ENCODE measurements at places on chromosomes 7 and 10. TPM values are rescaled to one million over a fixed set of nuclear protein-coding genes. Genes with fewer than 3 reads are reported as not detected.

Gene CLRN3
- not detected for total RNA-seq

Gene GIMAP6
- total RNA-seq, result 68.8 TPM

Gene PRPS1L1
- not detected for total RNA-seq

Gene SAP25
- total RNA-seq, result 8.4 TPM

Gene FRMD4A
- 60.1 TPM for total RNA-seq

Gene OR2A7
- 3.8 TPM for total RNA-seq

Gene AGAP9
- total RNA-seq, result 11.6 TPM

Gene CC2D2B
- total RNA-seq, result not detected

Gene MYO1G
- total RNA-seq, result 1.5 TPM

Gene NPY
- not detected for total RNA-seq

Gene CFAP69
- 51.1 TPM for total RNA-seq

Gene MLXIPL
- 64.3 TPM for total RNA-seq

Gene SLC25A13
- total RNA-seq, result 42.2 TPM

Gene VIPR2
- 3.6 TPM for total RNA-seq

Gene DNAJC12
- total RNA-seq, result 1.2 TPM

Gene ASB10
- not detected for total RNA-seq

Gene CDK1
- total RNA-seq, result 3.3 TPM

Gene ANKRD1
- total RNA-seq, result not detected

Gene VENTX
- 2.7 TPM for total RNA-seq

Gene DYNC1I1
- total RNA-seq, result 5.5 TPM

Gene CCL24
- total RNA-seq, result not detected

Gene WDFY4
- total RNA-seq, result 5.0 TPM

Gene SEM1
- total RNA-seq, result 18.3 TPM

Gene SH2D4B
- not detected for total RNA-seq

Gene CCL26
- not detected for total RNA-seq

Gene TBX20
- 0.42 TPM for total RNA-seq

Gene BTBD16
- total RNA-seq, result not detected

Gene CCT6A
- total RNA-seq, result 99.0 TPM

Gene OR2A1
- total RNA-seq, result 0.60 TPM

Gene MMD2
- total RNA-seq, result not detected

Gene FGFBP3
- 3.3 TPM for total RNA-seq

Gene FAM221A
- total RNA-seq, result 13.7 TPM

Gene TACC2
- 38.2 TPM for total RNA-seq

Gene ACTA2
- 340 TPM for total RNA-seq

Gene SLC18A2
- total RNA-seq, result 0.42 TPM

Gene PROSER2
- total RNA-seq, result 71.1 TPM

Gene CALML3
- total RNA-seq, result not detected

Gene NRCAM
- 16.5 TPM for total RNA-seq

Gene OR2A12
- total RNA-seq, result not detected

Gene SORCS1
- total RNA-seq, result 61.5 TPM

Gene CTBP2
- 97.9 TPM for total RNA-seq

Gene PHKG1
- 1.3 TPM for total RNA-seq

Gene SRGN
- total RNA-seq, result 108 TPM

Gene PGAM2
- not detected for total RNA-seq

Gene ZNF425
- 4.2 TPM for total RNA-seq

Gene CREB5
- total RNA-seq, result 22.4 TPM

Gene SSMEM1
- total RNA-seq, result not detected

Gene AGMO
- 2.4 TPM for total RNA-seq

Gene NEUROG3
- not detected for total RNA-seq

Gene SNX8
- total RNA-seq, result 24.7 TPM

Gene AKR1C4
- not detected for total RNA-seq

Gene CHAT
- not detected for total RNA-seq

Gene FEZF1
- 0.22 TPM for total RNA-seq

Gene HOXA3
- total RNA-seq, result 7.0 TPM

Data from tibial nerve (tissue), 4 donors.